ENCODE measurements at places on chromosomes 2 and 18.

GRCh38 chr2:195687320-195688086 is 30.5 kb downstream of the SLC39A10 start:
- no peak for DNase-seq

DNA sequence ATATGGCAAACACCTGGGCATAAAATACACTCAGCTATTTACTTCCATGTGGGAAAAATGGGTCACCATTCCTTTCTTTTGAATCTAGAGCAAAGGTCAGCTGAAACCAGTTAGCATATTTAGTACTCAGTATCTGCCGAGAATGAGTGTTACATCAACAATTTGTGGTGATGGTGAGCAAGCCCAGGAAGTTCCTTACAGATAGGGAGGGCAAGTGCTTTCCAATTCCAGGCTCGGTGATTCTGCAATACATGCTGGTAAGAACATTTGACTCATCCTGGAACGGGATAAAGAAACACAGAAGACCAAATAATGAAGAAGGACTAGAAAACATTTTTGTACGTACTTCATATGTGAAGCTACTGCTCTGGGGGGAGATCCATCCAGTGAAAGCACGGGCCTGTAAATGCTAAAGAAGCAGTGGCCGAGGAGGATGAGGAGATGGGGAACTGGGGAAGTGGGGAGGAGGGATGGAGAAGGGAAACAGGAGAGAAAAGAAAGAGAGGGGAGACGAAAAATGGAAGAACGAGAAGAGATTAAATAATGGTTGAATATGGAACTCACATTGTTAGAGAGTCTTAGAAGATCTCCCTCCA is 251.9 kb downstream of the TTC32 start:
- DNase-seq, result no peak

DNA sequence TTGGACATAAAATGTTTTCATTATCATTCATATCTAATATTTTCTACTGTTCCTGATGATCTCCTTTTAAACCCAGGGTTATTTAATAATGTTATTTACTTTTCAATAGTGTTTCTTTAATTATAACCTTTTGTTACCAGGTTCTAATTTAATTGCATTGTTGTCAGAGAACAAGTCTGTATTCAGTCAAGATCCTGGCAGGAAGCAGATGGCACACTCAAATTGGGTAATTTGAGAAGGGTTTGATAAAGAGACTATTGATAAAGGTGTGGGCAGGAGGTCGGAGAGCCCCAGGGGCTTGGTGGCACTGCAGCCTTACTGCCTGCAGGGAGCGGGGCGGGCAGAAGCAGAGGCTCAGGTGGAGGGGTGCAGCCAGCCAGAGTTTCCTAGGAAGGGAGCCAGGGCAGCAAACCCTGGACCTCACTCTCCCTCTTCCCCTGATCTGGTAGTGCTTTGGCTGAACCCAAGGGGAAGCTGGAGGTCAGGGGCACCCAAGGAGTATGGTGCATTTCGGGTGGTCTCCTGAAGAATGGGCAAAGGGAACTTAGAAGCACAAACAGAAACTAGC is 2.3 kb upstream of the KIF1A start:
- no peak for DNase-seq

DNA sequence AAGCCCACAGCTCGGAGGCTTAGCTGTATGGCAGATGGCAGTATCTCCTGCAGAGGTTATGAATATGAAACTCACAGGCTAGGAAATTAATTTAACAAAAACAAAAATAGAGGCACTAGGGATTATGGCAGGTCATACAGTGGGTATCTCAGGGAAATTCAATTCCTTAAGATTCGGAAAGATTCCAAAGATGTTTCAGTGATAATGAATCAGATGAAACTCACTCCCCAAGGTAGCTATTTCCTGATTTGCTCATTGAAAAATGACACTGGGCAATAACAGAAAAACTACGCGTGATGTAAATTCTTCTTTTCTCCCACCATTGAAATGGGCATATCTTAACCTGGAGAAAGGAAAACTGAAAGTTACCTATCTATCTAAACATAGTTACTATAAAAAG is 414.1 kb downstream of the STK39 start:
- no peak for DNase-seq

GRCh38 chr18:25113566-25113965 is 238.4 kb downstream of the ZNF521 start:
- DNase-seq, result no peak

DNA sequence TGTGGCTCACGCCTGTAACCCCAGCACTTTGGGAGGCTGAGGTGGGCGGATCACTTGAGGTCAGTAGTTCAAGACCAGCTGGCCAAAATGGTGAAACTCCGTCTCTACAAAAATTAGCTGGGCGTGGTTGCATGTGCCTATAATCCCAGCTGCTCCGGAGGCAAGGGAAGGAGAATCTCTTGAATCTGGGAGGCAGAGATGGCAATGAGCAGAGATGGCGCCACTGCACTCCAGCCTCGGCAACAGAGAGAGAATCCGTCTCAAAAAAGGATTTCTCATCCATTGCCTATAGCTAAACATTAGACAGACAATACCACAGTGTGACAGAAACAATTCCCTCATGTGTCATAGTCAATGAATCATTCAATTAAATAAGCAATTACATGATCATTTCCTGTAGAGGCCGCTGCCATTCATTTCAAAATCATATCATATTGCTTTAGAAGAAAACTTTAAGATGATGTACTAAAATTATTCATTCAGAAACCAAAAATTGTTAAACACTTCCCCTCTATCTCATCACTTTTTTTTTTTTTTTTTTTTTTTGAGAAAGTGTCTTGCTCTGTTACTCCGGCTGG is 69.5 kb upstream of the TGIF1 start:
- no peak for DNase-seq

GRCh38 chr2:189092936-189093335 is 86.6 kb downstream of the COL5A2 start:
- no peak for DNase-seq

GRCh38 chr2:54903736-54904554 is 146.3 kb downstream of the RTN4 start:
- no peak for DNase-seq

DNA sequence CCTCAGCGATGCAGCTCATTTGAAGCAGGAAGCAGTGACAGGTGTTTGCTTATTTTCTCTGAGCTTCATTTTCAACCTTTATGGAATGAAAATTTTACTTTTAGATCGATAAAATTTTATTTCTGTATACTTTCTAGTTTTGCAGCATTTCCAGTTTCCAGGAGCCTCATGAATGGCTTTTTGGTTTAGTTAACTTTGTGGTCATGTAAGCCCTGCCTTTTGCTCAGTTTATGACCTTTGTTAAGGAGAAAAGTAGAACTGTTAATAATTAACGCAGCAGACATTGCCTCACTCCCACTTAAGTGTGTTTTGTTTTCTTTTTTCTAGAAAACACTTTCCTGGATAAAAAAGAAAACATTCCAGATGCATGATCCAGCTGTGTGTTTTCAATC is 4.4 kb upstream of the FARP2 start:
- no peak for DNase-seq

DNA sequence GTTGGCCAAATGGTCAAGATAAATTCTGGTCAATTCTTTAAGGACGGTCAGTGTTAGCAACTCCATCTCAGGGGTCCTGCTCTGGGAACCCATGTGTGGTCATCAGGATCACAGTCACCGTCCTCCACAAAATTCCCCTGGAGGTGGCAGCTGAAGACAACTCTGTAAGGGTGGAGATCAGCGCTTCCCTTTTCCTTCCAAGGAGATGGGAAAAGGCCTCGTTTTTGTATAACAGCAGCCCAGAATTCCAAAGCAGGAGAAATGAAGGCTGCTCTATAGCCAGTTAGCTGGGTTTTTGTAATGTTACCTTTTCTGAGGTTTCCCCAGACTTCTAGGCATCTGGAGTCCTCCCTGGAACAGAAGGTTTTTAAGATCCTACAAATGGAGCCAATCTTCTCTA is 334.8 kb downstream of the MYCN start:
- no peak for DNase-seq

- DNase-seq, result no peak
Observed at GRCh38 chr2:222470802-222471468, 46.6 kb downstream of the SGPP2 start.

- DNase-seq, result no peak
Observed at GRCh38 chr18:9704233-9705118, 3.6 kb upstream of the RAB31 start.

DNA sequence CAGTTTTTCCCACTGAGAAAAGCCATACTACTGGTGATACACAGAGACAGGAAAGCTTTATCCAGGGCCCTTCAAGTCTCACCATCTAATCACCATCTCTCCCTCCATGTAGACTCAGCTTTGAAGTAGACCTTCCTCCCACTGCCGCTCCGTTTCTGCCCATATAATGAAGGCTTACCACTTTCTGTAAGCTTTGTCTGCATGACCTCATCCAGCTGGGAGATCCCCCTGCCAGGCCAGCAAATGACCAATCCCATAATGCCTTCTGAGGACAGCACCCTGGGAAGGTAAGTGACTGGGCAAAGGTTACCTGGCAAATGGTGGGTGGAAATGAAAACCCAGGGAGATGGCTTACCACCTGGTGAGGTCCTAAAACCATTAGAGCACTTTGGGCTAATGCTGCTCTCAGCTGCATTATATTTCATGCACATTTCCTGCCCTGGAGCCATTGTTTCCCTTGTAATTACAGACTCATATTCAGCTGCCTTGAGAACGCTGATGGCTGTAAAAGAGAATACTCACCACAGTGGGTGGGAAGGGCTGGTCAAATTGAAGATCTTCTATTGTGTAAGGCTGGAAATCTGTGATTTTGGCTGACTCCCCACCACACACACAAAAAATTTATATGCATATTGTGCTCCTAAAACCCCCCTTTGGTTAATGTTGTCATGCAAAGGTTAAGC is 350.7 kb upstream of the SYT4 start:
- no peak for DNase-seq

GRCh38 chr2:21535826-21536225 is 412.1 kb downstream of the TDRD15 start:
- no peak for DNase-seq

GRCh38 chr2:217283460-217283859 is 423.6 kb upstream of the TNP1 start:
- no peak for DNase-seq

DNA sequence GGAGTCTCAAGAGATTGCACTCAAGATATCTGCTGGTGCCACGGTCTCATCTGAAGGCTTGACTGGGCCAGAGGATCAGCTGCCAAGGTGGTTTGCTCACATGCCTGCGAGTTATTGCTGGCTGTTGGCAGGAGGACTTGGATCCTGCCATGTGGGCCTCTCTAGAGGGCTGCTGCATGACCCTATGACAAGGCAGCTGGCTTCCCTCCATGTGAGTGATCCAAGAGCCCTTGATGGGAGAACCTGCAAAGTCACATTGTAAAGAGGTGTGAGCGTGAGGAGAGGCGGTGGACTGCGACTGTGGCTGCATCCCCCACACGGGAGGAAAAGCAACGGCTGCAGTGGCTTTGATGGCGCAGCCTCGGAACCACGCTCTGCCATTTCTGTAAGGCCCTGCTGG is 4.0 kb upstream of the ALLC start:
- no peak for DNase-seq

- no peak for DNase-seq
Observed at GRCh38 chr2:143121957-143122356, 7.3 kb upstream of the ARHGAP15 start.

DNA sequence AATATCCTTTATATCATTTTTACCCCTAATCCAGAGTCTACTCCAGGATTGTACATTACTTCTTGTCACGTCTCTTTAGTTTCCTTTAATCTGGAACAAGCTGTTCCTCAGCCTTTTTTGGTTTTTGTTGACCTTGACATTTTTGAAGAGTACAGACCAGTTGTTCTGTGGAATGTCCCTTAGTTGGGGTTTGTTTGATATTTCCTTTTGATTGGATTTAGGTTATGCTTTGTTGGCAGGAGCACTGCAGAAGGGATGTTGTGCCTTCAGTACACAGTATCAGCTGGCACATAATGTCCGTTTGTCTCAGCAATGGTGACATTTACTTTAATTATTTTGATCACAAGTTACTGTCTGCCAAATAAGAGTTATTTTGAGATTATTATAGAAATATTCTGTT is 160.6 kb downstream of the MEIS1 start:
- DNase-seq, result no peak

DNA sequence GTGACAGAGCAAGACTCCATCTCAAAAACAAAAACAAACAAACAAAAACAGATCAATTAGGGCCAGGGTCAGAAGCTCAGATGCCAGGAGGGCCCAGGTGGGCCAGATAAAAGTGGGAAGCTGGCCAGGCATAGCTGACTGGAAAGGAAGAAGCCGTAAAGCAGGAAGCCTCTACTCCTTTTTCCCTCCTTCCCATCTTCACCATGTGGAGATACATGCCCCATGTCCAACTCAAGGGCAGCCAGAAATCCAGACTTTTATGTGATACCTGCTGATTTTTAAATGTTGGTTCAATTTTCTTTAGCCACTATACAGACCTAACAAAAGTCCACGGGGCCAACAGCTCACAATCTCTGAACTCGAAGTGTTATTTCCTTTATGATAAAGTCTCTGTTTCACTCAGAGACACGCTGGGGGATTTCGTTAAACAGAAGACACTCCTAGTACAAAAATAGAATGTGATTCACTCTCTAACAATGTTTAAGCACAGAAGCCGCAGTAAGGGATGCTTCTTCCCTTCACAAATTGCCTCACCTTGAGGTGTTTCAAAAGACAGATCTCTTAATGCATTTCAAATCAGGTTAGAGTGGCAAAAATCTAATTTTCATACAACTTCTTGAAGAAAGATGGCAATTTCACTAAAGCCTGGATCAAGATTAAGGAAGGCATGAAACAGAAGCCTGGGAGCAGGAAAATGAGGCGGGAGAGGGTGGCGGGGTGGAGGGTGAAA is 14.0 kb downstream of the TMEM247 start:
- DNase-seq, result no peak

GRCh38 chr2:99072551-99072950 is 69.0 kb upstream of the C2orf15 start:
- DNase-seq, result no peak

- DNase-seq, result no peak
Observed at GRCh38 chr2:100988630-100989417, 13.3 kb upstream of the RPL31 start.

DNA sequence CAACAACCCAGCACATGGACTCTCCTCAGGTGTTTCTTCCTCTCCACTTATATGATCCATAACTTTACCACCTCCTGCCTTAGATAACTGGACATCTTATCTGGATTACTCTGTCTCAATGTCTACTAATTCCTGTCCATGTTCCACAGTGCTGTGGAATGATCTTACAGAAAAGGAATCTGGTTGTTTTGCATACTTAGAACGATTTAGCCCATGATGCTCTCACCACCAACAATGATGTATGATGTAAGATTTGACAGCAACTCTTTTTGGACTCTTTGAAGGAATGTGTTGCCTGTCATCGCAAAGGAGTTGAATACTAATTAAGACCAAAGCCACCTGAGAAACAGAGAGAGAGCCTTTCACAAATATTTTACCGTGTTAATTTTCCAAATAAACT is 37.7 kb upstream of the SYT4 start:
- DNase-seq, result no peak

GRCh38 chr2:122634256-122634655 is 878.8 kb downstream of the TSN start:
- DNase-seq, result no peak

DNA sequence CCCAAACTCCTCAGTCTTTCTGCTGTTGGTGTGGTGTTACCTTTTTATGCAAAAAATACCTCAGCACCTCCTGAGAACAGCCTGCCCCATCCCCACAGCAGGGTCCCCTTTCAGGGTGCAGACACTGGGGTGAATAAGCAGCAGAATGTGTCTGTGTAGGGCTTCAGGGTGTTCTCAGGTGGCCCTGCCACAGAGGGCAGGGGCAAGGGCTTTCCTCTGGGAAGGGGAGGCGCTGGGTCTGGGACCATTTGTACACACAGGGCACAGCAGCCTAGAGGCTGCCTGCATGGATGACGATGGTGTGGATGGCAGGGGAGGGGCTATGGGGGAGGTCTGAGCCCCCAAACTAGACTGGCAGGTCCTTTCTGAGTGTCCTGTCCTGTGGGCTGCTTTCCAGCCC is 2.6 kb downstream of the HAAO start:
- DNase-seq, result no peak
